ENCODE measurements at places on chromosomes 3 and 15. TPM values are rescaled to one million over a fixed set of nuclear protein-coding genes. Genes with fewer than 3 reads are reported as not detected.

ADAMTS17 gene
- 1.9 TPM for total RNA-seq

ADAMTSL3 gene
- total RNA-seq: 0.17 TPM

PATL2 gene
- 0.43 TPM for total RNA-seq

DNA sequence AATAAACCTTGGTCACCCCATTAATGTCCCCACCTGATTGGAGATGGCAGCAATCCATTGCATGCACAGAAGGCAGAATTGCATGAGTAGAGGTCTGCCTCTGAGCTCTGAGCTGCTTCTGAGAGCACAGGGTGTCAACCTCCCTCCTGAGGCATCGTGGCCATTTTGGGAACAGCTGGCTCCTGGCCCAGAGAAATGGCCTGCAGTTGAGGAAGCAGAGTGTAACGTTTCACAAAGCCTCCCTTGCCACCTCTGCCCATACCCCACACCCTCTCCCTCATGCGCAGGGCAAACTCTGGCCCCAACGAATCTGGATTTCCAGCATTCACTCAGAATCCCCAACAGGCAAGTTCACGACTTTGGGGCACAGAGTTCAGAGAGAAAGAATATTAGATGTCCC is 198.9 kb downstream of the ADAMTS9 start:
- no peak for DNase-seq

AGBL1 gene
- total RNA-seq: not detected

- no peak for DNase-seq
Observed at GRCh38 chr15:93179072-93179471, 90.1 kb upstream of the RGMA start.

CDCP1 gene
- total RNA-seq: 366 TPM

GRCh38 chr15:58487041-58487723 is 55.4 kb downstream of the LIPC start:
- DNase-seq: no peak

GRCh38 chr3:195774917-195775316 is 36.8 kb downstream of the MUC4 start:
- no peak for DNase-seq

- no peak for DNase-seq
Observed at GRCh38 chr15:31974855-31975829, 55.2 kb upstream of the CHRNA7 start.

DNA sequence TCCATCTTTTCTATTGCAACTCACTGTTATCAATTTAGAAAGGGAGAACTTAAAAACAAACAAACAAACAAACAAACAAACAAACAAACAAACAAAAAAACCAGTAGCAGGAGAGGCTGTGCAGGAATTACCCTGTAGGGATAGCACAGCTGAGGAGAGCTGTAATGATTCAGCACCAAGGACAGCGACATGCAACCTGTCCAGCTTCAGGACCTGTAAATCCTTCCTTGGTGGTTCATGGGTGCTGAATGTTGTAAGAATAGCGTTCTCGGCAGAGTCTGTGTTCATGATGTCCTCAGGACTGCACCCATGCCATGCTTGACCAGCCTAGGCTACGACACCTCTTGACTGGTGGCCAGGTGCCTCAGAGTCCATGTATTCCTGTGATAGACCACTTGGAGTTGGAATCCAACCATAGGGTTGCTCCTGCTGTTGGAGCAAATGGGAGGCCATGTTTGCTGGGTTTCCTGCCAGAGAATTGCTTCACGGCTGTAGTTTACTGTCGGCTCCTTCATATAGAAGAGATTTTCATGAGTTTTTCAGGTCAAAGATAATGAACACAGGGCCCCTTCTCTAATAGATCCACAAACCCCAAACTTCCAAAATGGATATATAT is 65.9 kb downstream of the CACNA2D3 start:
- DNase-seq: peak; percentile 50

DNA sequence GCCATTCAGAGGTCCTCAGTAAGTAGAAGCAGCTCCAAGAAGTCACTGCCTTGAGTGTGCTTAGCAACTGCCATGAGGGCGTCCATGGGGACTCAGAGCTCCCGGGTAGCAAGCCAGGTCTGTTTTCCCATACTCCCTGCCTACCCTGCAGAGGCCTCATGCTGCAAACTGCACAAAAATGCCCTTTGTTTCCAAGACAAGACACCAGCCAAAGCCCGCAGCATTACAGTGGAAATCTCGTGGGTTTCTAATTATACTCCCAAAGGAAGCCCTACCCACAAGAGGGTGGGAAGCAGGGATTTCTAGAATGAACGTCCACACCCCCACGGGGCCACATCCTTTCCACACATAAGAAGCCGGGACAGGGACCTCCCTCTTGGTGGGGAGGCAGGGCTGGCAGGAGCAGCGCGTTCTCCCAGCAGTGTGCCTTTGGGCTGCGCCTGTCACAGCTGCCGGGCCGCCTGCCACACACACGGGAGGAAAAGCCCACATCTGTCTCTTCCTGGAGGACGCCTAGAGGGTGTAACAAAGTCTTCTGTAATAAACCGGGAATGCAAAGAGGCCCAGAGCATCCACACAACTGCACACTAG is 31.1 kb downstream of the FAM174B start:
- DNase-seq: no peak
